ENCODE measurements at places on chromosomes 16 and 17.

GRCh38 chr16:19841184-19841583 lies 43.5 kb downstream of the GPRC5B start:
- DNase-seq: no peak

GRCh38 chr17:59859444-59860025 lies 33.2 kb downstream of the TUBD1 start:
- DNase-seq: no peak

DNA sequence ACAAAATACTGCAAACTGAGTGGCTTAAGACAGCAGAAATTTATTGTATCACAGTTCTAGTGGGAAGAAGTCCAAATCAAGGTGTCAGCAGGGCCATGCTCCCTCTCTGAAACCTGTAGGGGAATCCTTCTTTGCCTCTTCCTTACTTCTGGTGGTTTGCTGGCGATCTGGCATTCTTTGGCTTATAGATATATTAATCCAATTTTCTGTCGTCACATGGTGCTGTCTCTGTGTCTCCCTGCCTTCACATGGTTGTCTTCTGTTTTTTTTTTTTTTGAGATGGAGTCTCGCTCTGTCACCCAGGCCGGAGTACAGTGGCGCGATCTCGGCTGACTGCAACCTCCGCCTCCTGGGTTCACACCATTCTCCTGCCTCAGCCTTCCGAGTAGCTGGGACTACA lies 6.8 kb upstream of the AKAP1 start:
- DNase-seq: no peak

DNA sequence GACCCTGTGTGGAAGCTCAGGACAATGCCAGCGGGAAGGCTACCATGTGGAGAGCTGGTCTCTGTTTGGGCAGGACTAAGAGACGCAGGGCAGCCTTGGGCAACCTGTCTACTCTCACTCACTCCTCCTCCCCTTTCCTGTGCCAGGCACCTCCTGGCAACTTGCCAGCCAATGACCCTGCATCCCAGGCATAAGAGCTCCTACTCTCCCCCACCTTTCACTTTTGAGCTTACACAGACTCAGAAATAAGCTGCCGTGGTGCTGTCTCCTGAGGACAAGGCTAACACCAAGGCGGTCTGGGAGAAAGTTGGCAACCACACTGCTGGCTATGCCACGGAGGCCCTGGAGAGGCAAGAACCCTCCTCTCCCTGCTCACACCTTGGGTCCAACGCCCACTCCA lies 2.6 kb downstream of the HBM start:
- DNase-seq: no peak
